NCI-H187 treated with DMSO at 0.1 percent for 48 hours (cell line): ENCODE measurements at places on chromosomes 7 and 10.

- no peak for DNase-seq
Measured at GRCh38 chr7:26278770-26279169, 12.9 kb upstream of the SNX10 start.

GRCh38 chr7:101168412-101169049 lies 3.2 kb upstream of the VGF start:
- no peak for DNase-seq

- no peak for DNase-seq
Measured at GRCh38 chr10:50552308-50552707, 71.4 kb downstream of the SGMS1 start.

- peak; percentile 32 for DNase-seq
Measured at GRCh38 chr7:81887098-81888090, 117.5 kb upstream of the HGF start.

- no peak for DNase-seq
Measured at GRCh38 chr10:15300697-15301096, 70.4 kb downstream of the FAM171A1 start.
